ENCODE measurements at places on chromosomes 5 and 9.
A peak's percentile ranks its signal among the peaks of the same experiment; 100 is the strongest.

GRCh38 chr9:91429501-91429900, 5.9 kb upstream of the NFIL3 start:
- no peak for DNase-seq

GRCh38 chr5:100647461-100648230, 112.5 kb downstream of the FAM174A start:
- peak; percentile 70 for DNase-seq

GRCh38 chr9:111050819-111051218, 12.5 kb upstream of the LPAR1 start:
- no peak for DNase-seq

GRCh38 chr9:82234160-82234943, 245.8 kb downstream of the SPATA31D1 start:
- no peak for DNase-seq

- DNase-seq = no peak
Measured at GRCh38 chr5:91929522-91929817, 546.4 kb upstream of the ARRDC3 start.

DNA sequence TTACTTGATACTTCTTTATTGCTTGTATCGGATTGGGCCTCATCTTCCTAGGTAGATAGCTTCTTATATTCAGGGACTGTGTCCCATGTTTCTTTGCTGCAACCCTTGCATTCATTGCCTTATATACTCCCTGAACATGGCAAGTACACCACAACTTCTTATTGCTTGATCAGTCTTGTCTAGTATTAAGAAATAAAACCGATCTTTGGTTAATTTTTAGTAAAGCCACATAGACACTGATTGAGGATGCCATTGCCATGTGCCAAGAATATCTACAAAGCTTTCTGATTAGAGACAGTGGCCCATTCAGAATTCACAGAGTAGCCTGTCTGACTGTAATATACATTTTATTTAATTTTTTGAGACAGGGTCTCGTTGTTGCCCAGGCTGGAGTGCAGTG, 34.7 kb upstream of the ANKRD55 start:
- no peak for DNase-seq

DNA sequence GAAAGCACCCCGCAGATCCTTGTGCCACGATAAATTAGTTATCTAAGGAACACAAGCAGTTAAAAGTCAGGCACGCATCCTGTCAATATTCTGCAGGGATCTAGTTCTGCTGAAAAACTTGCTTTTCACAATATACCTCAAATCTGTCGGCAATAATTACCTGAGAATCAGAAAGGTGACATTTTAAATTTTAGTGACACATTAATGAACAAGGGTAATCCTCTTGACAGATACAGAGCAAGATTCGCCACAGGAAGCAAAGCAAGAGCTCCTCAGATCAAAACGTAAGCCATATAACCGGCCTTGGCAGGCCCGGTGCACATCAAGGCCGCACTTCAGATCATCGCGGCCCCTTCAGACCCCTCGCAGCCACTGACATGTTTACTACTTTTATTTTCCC, 185.7 kb downstream of the ATPSCKMT start:
- no peak for DNase-seq

DNA sequence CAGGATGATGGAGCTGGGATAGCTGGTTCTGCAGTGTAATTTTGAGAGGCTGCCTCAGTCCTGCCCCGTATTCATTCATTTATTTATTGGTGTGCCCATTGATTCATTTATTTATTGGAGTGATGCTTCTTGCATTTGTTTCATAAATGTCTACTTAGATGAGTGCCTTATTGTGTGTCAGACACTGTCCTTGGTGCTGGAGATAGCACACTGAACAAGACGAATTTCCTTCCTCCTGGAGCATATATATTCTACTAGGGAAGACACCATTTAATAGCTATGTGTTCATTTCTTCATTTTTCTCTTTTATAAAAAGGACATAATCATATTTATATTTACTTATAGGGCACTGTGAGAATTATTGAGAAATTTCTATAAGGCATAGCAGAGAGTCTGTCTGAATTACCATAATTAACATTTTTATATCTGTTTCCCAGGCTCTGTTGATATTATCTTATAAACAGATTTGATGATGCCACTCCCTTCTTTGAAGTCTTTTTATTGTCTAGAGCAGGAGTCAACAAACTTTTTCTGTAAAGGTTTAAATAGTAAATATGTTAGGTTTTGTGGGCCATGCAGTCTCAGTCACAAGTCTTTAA, 433.9 kb upstream of the ZNF608 start:
- DNase-seq = no peak

GRCh38 chr5:54310433-54311175, at the start of gene ARL15:
Gene ARL15, minus strand, starts transcription at chr5:54310573.
- peak; percentile 91 for DNase-seq

DNA sequence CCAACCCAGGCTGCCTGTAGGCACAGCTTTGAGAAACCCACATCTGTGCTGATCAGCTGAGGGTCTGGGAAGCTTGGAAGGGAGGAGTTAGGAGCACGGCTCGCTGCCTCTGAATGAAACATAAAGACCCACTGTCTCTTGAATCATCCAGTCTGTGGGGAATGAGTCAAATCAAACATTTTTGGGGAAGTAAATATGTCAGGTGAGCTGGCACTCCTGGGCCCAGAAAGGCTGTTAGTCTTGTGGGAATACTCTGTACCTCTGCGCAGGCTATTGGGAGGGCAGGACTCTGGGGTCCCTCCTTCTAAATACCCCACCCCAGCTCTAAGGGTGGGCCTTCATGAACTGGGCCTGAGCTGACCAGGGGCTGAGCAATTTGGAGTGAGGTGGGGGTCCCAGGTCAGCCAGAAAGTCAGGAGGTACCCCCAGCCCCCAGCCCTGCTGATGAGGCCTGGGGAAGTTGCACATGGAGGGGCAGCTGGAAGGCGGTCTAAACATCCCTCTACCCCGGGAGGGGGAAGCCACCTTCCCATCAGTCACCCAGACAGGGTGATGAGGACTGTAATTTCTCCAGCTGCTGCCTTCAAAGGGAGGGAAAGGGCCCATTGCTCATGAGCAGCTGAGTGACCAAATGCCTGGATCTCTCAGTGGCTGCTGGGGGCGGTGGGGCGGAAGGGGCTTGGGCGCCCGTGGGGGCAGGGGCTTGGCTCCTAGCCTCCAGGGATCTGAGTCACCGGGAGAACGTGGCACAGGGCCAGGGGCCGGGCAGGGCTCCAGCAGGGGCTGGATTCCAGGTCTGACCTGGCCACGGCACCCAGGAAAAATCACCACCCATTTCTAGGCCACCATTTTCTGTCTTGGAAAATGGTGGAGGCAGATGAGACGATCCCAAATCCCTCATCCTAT, 10.8 kb downstream of the FIBCD1 start:
- peak; percentile 88 for DNase-seq

DNA sequence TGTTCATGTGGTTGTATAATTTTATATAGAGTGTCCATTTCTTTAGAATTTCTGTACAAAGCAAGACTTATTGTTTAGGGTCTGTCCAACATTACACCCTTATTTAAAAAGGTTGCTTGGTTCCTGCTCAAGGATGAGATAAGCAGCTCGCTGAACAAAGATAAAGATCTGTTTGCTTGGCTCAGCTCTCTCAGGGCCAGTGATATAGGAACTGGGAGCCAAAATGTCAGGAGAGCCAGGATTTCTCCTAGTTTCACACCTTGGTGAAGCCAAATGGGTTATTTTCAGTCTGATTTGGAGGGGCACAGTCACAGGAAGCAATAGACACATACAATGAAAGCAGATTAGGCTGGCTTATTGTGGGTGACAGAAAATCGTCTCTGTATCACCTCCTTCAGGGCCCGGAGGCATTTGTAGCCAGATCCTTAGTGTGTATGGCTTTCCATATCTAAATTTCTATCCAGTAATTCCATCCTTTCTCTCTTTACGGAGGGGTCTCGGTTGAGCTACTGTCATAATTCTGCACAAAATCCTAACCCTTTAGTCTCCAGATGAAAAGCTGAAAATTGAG, 396.4 kb downstream of the TMEM232 start:
- no peak for DNase-seq

DNA sequence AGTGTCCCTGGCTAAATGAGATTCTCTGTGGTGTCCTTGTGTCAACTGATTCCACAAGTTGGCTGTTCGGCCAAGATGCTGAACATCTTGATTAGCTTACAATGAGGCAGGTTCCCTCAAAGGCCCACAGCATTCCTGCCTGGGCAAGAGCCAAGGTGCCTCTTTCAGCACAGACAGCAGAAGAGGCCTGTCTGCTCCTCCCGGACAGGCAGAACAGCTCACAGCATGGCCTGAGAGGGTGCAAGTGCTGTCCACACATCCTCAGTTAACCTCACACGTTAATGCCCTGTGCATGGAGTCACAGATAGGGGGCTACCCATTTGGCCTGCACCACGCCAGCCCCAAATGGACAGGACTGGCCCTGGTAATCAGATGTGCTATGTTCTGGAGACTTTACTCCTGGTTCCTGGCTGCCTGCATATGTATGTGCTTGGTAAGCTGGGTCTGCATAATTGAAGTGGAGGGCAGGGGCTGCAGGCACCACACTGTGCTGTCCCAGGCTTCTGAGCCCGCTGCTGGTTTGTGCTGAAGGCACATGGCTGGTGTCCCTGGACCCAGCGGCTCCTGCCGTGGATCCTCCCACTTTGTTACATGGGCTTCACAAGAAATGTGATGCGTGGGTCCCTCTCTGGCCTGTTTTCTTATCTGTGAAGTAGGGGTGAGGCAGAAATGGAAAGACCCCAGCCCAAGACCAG, 8.9 kb downstream of the CSF2 start:
- DNase-seq = no peak

DNA sequence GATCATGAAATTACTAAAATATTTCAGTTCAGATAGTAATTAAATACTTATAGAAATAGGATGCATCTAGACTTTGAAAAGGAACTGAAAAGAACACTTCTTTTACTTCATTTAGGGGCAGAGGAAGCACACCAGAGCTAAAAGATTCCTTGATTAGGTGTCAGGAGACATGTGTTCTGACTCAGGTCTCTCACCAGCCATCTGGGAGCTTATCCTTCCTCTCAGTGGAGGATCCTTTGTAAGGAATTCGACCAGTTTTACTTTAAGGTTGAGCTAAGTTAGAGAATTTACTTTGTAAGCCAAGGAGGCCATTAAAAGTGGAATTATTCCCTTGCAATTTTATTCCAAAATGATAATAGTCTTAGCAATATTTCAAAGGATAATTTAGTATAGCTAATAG, 16.7 kb downstream of the VCAN start:
- DNase-seq = no peak

GRCh38 chr5:91434348-91434747, 51.2 kb upstream of the ARRDC3 start:
- DNase-seq = no peak

DNA sequence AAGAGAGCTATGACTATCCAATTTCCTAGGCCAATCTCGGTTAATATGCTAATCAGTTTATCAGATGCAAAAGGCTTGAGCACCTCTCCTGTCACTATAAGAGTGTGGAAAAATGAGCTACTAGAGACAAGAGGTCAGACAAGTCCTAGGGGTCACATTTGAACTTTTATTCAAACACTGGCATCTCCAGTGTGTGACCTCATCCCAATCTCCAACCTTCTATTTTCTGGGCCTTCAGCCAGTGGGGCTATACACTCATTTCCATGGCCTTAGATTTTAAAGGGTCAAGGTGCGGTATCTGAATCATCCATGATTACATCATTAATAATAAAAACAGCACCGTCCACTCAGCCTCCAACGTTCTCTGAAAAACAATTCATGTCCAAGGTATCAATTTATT, 139.6 kb upstream of the LRRTM2 start:
- DNase-seq = peak; percentile 45

DNA sequence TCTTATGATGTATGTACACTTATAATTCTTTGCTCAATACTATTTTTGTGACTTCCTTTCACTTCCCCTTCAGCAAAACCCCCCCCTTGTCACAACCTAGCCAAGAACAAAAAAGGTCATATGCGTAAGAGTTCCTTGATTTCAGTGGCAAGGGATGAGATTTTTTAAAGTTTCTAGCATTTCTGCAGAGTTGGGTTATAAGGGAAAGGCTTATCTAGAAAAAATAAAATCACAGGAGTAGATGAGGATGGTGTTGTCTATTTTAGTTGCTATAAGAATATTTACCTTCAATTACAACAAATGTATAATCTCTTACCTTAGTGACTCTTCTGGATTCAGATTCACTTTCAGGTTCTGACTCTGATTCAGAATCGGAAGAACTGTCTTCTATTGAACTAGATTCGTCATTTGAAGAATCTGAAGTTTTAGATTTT, 184.6 kb downstream of the AP3B1 start:
- DNase-seq = no peak

DNA sequence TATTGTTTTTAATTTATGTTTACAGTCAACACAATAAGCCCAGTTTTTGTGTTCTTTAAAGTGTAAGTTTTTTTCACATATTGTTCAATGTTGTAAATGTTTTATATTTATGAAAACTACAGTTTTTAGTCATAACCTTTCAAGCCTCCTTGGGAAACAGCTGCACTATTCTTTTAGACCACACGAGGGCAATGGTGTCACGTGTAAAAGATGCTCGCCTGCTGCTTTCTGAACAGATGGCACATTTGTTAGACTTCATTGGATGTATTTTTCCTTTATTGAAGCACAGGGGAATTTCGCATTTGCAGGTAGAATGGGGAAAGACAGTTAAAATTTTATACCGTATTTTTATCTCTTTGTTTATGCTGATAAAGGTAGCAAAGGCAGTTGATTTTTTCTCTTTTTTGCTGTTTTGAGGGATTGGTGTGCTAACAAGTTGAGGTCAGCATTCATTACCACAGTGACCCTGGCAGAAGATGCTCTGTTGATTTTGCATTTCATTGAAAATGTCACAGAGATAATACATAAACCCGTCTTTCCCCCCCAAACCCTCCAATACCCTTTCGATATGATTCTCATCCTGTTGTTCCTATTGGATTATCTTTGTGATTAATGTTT, 59.0 kb downstream of the MAT2B start:
- peak; percentile 37 for DNase-seq

- peak; percentile 16 for DNase-seq
Measured at GRCh38 chr9:5608298-5609225, 20.3 kb upstream of the RIC1 start.

DNA sequence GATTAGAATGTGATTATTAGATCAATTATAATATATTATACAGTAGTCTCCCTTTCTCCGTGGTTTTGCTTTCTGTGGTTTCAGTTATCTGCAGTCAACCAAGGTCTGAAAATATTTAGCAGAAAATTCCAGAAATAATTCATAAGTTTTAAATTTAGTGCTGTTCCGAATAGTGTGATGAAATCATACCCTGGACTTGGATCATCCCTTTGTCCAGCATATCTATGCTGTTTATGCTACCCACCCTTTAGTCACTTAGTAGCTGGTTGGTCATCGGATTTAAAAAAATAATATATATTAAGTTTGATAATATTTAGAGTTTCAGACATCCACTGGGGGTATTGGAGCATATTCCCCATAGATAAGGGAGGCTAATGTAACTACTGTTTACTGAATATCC, 19.6 kb downstream of the RMI1 start:
- DNase-seq = no peak

Measured in Caki2 (cell line).